Kidney epithelial cell (primary cell): ENCODE measurements at places on chromosomes 2 and 18.

DNA sequence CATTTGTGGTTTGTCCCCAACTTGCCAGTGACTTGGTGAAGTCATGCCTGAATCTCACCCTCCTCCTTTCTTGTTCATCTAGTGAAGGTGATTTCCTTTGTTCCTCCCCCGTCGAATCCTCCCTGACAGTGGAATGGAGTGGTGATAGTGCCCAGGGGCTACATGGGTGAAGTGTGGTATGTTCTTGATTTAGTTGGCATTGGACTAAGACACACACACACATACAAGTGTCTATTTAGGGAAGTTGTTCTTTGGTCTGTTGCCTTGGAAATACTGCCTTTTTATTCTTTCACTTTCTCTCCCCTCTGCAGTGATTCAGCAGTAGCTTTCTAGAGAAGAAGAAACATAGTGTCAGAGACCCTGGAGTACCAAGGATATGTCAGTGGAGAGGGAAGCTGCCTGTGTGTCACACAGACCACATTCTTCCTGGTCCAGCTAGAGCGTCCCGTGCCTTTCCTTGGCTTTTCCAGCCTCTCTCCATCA is 10.9 kb downstream of the INPP4A start:
- no peak for DNase-seq

GRCh38 chr2:217482056-217482710 is 520.6 kb downstream of the TNS1 start:
- no peak for DNase-seq

DNA sequence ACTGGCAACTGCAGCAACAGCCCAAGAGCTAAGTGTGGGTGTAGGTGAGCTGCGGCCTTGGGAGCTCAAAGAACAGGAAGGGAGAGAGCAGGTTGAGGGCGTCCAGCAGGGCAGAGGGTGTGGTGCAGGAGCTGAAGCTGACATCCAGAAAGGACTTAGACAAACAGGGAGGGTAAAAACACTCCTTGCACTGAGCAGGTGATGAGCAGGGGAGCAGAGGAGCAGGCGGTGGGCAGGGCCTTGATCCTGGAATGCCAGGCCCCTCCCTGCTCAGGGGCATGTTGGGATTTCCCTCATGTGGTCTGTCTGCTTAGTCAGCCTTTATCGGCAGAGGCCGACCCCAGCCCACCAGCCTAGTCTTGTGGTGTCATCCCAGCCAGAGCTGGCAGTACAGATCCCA is 63.6 kb downstream of the VSNL1 start:
- DNase-seq, result no peak

DNA sequence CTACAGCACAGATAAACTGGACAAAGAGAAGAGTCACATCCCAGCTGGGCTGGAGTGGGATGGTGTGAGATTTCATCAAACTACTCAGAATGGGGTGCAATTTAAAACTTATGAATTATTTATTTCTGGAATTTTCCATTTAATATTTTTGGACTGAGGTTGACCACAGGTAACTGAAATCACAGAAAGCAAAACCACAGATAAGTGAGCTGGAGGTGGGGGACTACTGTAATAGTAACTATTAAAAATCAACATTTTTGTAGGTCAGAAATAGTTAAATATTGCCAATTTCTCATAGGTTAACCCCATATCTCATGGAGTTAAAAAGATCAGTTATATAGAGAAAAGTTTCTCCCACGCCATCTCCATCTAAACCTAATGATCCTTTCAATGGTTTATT is 88.1 kb downstream of the SPOPL start:
- DNase-seq, result no peak

GRCh38 chr18:24214913-24215312 is 76.1 kb downstream of the CABYR start:
- no peak for DNase-seq

- DNase-seq, result no peak
Measured at GRCh38 chr2:158889135-158889853, 79.1 kb upstream of the TANC1 start.

- DNase-seq, result no peak
Measured at GRCh38 chr2:71685073-71685848, 231.9 kb downstream of the DYSF start.

DNA sequence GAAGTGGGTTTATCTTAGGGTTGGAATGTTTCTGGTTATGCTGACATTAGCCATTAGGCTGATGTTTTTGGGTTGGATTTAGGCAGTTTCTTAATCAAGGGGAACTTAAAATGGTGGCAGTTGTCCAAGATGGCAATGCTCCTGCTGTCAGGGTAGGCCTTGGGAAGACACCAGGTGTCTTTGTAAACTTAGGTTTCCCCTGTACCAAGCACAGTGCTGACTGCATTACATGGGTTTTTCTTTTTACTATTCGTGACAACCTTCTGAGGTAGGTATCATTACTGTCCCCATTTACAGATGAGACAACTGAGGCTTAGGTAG is 528 bp upstream of the ATG16L1 start:
- no peak for DNase-seq

- no peak for DNase-seq
Measured at GRCh38 chr2:100425573-100426383, 8.3 kb upstream of the CHST10 start.

GRCh38 chr2:7881063-7881462 is 800.8 kb upstream of the ID2 start:
- peak; percentile 49 for DNase-seq

- DNase-seq, result no peak
Measured at GRCh38 chr2:190501231-190501630, 33.3 kb downstream of the NEMP2 start.

GRCh38 chr18:28855989-28856388 is 679.1 kb upstream of the CDH2 start:
- DNase-seq, result no peak

- DNase-seq, result no peak
Measured at GRCh38 chr2:111057045-111057444, 63.7 kb upstream of the BCL2L11 start.

- no peak for DNase-seq
Measured at GRCh38 chr2:128775914-128776285, 457.2 kb upstream of the HS6ST1 start.

- DNase-seq, result no peak
Measured at GRCh38 chr2:222688917-222689316, 17.5 kb downstream of the MOGAT1 start.

GRCh38 chr2:102967451-102967850 is 205.6 kb downstream of the TMEM182 start:
- no peak for DNase-seq

- DNase-seq, result no peak
Measured at GRCh38 chr2:238064376-238064775, 3.6 kb downstream of the SCLY start.

DNA sequence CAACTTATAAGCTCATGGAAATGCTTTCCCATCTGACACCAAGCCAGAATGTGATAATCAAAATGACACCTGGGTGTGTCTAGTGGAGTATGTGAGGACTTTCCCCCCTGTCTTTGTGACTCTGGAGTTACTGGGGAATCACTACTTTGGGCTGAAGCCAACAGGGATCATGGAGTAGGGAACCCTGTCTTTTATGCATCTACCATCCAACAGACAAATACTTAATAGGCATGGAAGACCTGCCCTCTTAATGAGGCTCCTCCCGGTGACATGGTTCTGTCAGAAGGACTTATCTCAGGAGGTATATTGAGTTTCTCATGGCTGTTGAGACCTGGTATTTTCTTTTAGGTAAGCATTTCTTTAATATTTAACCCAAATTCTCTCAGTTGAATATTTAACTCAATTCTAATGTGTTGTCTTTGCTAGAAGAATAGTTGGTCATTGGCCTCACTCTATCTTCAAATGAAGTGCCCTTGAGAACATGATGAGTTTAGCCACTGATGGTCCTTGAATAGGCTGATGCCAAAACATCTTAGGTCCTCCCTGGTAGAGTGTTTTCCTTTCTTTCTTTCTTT is 42.1 kb downstream of the TGIF1 start:
- no peak for DNase-seq

DNA sequence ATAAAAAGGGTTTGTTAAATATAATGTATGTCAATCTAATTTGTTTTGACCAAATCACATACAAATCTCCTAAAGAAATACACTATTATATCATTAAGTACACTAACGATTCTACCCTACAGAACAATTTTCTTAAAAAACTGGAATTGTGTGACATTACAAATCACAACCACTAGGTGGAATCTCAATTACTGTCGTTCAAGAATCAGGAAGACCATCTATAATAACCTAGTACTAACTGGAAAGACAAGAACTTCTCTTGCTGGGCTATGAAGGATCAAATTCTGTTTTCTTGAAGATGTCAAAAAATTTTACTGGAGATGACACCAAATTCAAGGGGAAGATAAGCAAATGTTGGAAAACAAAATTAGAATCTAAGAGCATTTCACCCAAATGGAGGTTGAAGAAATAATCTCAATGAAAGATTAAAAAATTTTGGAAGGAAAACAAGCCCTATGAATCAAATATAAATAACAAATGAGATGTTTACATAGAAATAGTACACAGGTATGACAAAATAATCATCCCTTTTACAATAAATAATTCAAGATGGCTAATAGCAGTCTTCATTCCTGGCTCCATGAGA is 110.9 kb downstream of the STK39 start:
- DNase-seq, result no peak

DNA sequence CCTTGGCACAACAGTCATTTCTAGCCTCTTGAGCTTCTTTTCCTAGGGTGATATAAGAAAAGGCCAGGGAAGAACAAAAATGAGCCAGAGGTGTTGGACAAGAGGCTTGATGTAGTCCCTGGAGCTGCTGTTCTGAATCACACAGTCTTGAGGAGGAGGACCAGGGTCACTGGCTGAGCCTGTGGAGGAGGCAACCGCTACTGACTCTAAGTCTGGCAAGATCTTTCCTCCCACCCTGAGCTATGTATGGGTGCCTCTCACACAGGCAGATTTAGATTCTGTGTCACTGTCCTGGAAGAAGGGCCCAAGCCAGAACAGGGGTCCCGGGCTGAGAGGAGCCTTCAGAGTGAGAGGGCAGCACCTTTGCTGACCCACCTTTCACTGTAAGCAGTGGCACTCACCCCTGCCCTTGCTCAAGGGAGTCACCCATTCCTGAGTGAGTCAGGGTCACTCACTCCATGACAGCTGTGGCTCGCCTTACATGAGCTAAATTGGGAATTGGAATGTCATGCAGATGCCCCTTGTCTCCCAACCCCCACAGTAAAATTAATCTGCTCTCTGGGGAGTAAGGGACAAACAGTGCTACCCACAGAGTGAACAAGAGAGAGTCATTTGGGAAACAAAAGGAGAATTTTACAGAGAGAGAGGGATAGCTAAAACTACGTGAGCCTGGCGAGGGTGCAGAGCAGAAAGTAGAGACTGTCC is at the start of gene TRIM54:
Gene TRIM54 (plus strand): TSS at position 575 of the 705 bp plus-strand sequence. CDS start 303 bp downstream, outside the sequence.
- no peak for DNase-seq

- no peak for DNase-seq
Measured at GRCh38 chr2:73285159-73285739, 971 bp upstream of the FBXO41 start.

- DNase-seq, result no peak
Measured at GRCh38 chr2:127046579-127046978, 60.4 kb downstream of the BIN1 start.

DNA sequence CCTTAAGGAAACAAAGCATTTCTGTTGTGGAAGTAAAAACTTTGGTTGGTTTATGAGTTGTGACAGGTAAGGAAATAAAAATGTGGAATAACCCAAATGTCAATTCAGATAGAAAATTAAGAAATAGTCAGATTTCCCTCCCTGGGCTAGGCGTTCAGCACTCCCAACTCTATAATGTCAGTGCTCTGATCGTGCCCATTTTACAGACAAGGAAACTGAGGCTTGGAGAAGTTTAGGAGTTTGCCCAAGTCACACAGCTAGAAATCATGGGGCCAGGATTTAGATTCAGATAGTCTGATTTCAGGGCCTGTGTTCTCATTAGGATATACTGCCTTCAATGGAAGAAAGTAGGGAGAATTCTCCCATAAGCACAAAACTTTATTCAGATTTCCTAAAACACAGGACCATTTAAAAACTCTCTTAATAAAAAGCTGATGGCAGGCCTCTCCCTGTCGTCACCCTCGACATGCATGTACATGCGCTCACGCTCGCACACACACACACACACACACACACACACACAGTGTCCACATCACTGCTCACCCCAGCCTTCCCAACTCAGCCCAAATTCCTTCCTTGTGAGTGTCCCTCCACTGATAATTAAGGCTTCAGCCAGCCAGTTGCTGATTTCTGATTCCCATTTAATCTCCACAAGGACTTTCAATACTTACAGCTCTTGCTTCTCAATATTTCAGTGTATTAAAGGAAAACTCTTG is 49.1 kb upstream of the SLC14A2 start:
- no peak for DNase-seq

- no peak for DNase-seq
Measured at GRCh38 chr2:7930800-7931635, 750.8 kb upstream of the ID2 start.

- no peak for DNase-seq
Measured at GRCh38 chr2:3601561-3602271, 6.8 kb downstream of the COLEC11 start.

DNA sequence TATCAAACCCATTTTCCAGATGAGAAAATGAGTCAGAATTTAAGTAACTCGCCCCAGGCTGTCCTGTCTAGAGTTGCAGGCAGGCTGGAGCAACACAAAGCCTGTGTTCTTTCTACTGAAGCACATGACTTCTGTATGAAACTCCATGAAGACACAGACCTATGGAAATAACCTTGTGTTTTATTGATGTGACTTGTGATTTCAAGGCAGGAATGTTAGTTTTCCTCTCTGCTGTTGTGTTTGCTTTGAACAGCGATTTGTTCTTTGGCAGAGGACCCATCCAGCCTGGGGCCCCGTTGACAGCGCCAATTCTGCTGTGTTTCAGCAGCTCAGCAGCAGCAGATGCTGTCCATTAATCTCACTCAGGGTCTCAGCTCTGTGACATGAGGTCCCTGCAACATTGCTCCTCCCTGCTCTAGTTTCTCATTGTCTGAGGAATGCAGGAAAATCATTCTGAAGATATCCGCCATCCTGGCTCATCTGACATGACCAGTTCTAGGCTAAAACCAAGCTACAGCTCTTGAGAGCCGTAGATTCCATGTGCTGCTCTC is 344.3 kb upstream of the RAB12 start:
- DNase-seq, result no peak

DNA sequence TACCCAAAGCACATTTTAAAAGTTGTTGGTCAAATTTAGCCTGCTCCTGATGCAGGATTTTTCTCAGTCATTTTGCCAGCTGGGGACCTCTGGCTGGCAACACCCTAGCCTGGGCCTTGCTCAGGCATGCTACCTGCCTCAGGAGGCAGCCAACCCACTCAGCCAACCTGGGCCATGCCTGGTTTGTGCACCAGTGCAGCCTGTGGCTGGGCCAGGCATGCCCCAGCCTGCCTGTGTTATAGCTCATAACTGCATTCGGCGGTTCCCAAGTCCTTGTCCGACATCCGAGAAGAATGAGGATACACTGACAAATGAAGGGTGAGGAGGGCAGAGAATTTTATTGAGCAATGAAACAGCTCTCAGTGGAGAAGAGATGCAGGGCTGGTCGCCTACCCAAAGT is 608.0 kb downstream of the SUCLG1 start:
- no peak for DNase-seq

GRCh38 chr18:62912885-62913284 is 197.5 kb downstream of the PHLPP1 start:
- no peak for DNase-seq

GRCh38 chr2:132651115-132652045 is 18.6 kb downstream of the LYPD1 start:
- DNase-seq, result no peak

- no peak for DNase-seq
Measured at GRCh38 chr2:34266908-34267697, 668.0 kb upstream of the FAM98A start.

GRCh38 chr2:83959266-83959665 is 499.8 kb downstream of the SUCLG1 start:
- DNase-seq, result no peak

GRCh38 chr2:63614983-63615945 is 26.5 kb downstream of the MDH1 start:
- peak; percentile 31 for DNase-seq
